ENCODE measurements at places on chromosomes 7 and 10.

GRCh38 chr10:35412003-35412723, 75.9 kb downstream of the CCNY start:
- DNase-seq: no peak

- no peak for DNase-seq
These were observed 224.3 kb upstream of the PLXNA4 start for GRCh38 chr7:132800522-132800921.

DNA sequence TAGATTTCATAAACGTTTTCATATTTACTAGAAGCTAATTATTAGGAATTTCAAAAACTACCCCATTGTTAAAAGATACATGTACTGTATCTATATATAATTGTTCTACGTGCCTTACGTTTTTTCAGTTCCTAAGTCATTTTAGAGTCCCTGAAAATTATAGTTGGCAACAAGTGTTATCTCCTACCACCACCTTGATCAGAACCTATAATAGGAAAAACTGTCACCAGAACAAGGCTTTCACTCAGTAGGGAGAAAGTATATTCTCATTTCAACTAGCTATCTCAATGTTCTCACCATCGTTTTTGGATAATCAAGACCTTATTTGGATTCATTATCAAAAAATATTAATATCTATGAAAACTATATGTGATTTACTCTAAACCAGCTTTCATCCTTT, 107.7 kb downstream of the CPEB3 start:
- DNase-seq: no peak

DNA sequence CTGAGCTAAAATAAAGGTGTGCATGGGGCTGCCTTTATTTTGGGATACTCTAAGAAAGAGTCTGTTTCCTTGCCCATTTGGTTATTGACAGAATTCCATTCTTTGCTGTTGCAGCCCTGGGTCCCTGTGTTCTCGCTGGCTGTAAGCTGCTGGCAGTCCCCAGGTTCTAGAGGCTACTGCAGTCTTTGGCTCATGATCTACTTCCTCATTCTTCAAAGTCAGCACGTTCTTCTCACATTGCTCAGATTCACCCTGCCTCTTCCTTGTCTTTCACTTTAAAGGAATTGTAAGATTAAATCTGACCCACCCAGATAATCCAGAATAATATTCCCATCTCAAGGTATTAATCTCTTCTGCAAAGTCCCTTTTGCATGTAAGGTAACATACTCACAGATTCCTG, 620.3 kb downstream of the CCSER2 start:
- no peak for DNase-seq

GRCh38 chr10:44723082-44723481, 188.1 kb upstream of the TMEM72 start:
- no peak for DNase-seq

DNA sequence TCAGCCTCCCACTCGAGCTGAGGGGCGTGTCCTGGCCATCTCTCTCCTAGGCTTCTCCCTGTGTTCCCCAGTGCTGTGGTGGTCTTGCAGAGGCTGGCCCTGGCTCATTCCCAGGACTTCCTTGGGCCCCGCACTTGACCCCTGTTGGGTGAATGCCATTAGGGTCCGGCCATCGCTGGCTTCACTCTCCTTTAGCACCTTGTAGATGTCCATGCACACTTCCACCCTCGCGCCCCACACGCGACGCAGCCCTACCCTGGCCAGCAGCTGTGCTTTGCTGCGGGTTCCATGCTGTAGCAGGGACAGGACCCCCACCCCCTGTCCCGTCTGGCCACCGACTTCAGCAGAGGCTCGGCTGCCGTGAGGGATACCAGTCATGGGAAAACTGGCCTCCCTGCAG, 46.3 kb downstream of the PITRM1 start:
- DNase-seq: no peak

DNA sequence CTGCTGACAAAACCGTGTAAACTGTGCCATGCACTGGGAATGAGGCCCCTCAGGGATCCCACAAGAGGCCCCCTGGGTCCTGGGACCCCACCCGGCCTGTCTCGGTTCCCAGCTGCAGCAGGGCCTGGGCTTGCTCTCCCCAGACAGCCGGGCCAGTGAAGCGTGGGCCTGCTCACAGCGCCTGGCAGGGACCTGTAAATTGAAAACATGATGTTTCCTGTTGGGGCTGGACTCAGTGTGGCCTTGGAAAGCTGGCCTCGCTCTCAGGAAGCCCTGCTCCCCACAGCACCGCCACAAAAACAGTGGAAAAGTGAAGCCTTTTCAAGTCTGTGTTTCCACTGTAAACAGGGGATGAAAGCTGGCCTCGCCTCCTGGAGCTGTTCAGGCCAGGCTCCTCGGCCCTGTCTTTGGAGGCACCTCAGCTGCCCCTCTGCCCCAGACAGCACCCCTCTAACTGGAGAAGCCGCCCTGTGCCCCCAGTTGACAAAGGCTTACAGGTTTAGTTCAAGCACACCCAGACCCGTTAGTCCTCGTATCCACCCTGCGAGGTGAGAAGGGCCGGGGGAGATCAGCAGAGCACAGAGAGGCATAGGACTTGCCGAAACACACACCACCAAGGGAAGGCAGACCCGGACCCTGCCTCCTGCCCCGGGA, 108.3 kb downstream of the ZMIZ1 start:
- no peak for DNase-seq

GRCh38 chr7:88184848-88185304, 35.0 kb downstream of the SRI start:
- no peak for DNase-seq

- no peak for DNase-seq
These were observed 349.1 kb downstream of the RPS24 start for GRCh38 chr10:78382772-78383171.

- DNase-seq: no peak
These were observed 71.2 kb downstream of the DNMBP start for GRCh38 chr10:99938563-99938962.

GRCh38 chr10:62171791-62172190, 96.9 kb downstream of the RTKN2 start:
- DNase-seq: no peak

DNA sequence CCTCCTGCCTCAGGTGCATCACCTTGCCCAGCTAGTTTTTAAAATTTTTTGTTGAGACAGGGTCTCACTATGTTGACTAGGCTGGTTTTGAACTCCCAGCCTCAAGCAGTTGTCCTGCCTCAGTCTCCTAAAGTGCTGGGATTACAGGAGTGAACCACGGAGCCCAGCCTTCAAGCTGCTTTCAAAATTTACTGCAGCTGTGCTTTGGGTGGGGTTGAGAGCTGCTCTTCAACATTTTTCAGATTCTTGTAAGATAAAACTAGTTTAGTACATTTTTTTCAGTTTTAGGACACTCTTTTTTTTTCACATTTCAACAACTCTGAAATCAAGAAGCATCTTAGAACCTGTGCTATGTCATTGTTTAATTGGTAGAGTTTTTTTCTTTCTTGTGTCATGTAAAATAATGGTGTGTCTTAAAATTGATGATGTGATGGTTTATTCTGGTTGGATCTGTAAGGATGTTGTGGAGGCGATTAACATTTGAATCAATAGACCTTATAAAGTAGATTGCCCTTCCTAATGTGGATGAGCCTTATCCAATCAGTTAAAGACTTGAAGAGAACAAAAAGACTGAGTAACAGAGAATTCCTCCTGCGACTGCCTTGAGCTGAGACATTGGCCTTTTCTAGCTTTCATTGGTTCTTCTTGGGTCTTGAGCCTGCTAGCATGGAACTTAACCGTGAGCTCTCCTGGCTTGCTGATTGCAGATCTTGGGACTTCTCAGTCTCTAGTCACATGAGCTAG, 13.5 kb downstream of the PLEKHA8 start:
- DNase-seq: no peak

DNA sequence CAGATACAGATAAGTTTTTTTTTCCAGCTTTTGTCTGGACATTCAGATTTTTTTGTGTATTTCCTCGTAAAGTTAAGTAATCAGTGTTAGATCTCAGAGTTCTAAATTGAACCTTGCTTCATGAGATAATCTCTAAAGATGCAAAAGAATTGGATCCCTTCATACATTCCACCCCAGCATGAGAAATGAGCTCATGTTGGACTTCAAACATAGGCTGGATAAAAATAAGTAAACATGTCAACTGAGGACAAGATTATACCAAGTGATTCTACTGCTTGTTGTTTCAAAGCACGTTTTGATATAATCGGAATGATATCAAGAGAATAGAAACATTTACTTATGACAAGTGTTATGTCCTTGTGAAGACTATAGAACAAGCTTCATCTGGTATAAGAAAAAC, 117.0 kb upstream of the DKK1 start:
- no peak for DNase-seq

GRCh38 chr7:25638590-25639244, 410.4 kb upstream of the NPVF start:
- no peak for DNase-seq
